ENCODE measurements at places on chromosomes 7 and 10.

DNA sequence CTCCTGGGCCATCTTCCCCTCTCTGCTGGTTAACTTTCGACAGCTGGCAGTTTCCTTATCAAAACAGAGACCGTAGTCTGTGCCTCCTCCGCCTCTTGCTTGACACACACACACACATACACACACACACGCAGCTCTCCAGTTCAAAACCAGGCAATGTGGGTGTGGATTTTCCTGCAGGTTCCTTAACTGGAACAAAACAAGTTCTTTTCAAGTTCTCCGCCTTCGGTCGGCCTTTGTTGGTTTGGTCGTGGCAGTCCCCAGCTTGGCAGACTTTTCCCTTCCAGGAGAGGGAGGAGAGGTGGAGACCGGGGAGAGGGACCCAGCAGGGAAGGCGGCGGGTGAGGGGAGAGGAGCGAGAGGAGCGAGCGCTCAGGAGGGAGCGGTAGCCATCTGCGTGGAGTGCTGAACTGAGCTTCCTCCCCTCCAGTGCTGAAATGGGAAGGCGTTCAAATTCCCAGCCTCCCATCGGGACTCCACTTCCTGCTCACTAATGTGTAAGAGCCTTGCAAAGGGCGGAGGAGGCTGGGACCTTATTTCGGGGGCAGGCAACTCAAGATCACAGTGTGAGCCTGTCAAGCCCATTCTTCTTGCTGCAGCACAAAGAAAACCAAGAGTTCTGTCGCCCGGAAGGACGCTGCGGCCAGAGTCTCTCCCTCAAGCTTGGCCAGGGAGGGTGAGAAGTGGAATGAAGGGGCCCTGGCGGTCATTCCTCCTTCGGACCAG lies 120.6 kb downstream of the PRPF18 start:
- DNase-seq = peak; percentile 75

GRCh38 chr10:1132584-1132983 lies 76.4 kb downstream of the WDR37 start:
- DNase-seq = no peak

GRCh38 chr10:130871406-130871805 lies 440.1 kb downstream of the TCERG1L start:
- DNase-seq = no peak

- no peak for DNase-seq
Measured at GRCh38 chr10:110841767-110842267, 29.9 kb upstream of the PDCD4 start.

GRCh38 chr7:37342688-37343471 lies 105.8 kb downstream of the ELMO1 start:
- DNase-seq = peak; percentile 87

GRCh38 chr7:620056-620455 lies 100.4 kb upstream of the PDGFA start:
- peak; percentile 31 for DNase-seq

GRCh38 chr10:129971381-129972144 lies 7.5 kb upstream of the EBF3 start:
- DNase-seq = peak; percentile 89

GRCh38 chr10:49734676-49735075 lies 27.4 kb downstream of the OGDHL start:
- no peak for DNase-seq

GRCh38 chr7:131040467-131040932 lies 287.2 kb upstream of the MKLN1 start:
- peak; percentile 80 for DNase-seq

- no peak for DNase-seq
Measured at GRCh38 chr10:3056280-3057037, 10.9 kb upstream of the PFKP start.

DNA sequence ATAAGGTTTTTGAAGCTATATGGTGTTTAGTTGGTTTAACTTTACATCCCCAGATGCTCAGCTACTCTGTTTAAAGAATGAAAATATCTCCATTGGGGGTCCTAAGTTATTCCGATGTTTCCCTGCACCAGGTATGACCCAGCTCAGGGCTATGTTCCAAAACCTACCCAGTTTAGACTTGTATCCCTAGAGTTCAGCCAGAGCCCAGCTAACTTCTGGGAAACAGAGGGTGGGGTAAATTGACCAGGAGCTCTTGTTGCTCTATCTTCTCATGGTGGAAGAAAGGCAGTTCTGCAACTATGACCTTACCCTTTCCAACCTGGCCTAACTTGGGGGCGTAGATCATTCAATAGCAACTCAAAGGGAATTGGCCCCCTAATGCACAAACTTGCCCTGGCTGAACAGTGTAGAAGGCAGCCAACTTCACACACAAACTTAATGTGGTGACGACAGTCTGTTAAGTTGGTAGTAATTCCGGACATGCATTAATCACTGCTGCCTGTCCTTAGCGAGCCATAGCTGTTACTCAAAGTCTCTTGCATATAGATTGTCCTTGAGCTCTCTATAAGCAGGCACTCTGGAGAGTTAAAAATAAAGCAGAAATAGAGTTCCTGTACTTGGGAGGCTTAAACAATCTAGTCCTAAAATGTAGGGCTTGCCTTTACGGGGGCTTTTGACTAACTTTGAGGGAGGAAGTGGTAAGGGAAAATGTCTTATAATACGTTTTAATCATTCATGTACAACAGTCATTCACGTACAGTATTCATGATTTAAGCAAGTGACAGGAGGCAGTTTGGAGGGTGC lies 5.3 kb upstream of the ZNRF2 start:
- peak; percentile 30 for DNase-seq

DNA sequence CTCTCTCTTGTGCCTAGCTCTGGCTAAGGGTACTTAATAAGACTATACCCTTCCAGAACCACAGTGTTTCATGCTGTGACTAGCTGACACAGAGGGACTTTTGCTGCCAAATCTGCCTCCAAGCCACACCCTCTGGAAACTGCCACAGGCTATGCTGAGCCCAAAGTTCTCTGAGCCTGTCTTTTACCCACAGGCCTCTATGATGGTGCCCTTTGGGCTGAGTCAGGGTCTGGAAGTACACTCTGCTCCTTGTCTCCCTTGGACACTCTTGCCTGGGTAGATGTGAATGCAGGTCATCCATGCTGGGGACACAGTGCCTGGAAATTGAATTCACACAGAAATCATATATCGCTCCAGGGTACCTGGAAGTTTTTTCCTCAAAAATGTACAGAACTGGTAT lies 22.6 kb downstream of the DYDC1 start:
- DNase-seq = no peak

DNA sequence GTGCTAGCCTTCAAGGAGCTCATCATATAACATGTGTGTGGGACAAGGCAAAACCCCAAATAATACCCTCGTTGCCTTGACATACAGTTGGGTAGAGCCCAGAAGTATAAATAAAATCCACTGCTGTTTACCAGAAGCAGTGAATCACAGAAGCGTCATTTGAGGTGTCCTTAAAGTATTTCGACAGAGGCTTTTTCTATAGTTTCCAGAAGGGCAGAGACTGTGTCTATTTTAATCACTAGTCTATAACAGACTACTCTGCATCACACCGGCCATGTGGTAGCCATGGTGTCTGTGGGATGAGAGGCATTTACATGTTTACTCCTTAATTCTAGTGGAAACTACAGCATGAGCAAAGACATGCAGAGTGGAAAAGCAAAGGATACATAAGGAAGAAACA lies 131.3 kb downstream of the CTTNBP2 start:
- no peak for DNase-seq

DNA sequence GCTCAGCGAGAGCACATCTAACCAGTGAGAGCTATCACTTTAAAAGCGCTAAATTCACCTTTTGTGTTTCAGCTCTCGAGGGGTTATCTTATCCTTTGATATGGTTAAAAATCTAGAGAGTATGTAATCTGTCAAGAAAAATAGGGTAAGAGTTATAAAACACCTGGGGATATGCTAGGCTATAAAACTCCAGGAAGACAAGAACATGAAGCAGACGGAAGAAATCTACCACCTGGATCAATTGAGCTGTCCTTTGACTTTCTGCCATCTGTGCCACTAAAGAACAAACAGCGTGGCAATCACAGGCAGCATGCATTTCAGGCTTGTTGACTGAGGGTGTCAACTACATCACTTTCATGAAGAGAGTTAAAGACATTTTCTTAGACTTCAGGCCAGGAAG lies 83.1 kb downstream of the ZNF248 start:
- DNase-seq = no peak

- no peak for DNase-seq
Measured at GRCh38 chr10:52313256-52313932, 687 bp upstream of the DKK1 start.

DNA sequence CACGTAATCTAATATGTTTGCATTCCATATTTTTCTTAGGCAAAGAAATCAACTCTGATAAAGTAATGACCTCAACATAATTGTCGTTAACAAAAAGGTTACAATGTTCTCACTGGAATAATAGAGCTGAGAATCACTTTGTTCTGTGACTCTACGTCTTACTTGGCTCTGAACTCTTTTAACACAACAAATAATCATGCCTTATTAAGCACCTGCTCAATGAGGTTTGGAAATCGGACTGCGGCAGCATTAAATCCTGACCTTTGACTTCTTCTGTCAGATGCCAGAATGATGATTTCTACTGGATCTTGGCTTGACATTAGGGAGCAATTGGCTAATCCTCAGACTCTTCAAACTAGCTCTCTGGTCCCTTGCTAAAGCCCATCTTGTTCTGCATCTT lies 233.6 kb downstream of the SEMA3D start:
- no peak for DNase-seq

DNA sequence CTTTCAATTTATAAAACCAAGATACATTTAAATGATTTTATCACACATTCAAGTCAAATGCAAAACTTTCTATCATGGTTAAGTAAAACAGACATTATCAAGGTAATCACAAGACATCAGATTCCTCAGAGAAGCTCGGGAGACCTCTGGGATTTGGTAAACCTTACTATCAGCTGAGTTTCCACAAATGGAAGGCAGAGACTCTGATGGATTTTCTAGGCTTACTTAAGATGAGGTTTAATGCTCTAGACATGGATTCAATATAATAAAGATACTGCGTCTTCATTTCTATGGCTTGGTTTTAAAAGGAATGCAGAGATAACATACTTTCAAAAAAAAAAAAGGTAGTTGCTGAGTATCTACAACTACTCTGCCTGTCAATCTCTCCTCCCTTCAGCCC lies 171.7 kb downstream of the JAZF1 start:
- no peak for DNase-seq

- no peak for DNase-seq
Measured at GRCh38 chr7:157540020-157540419, 203.2 kb downstream of the DNAJB6 start.

- DNase-seq = no peak
Measured at GRCh38 chr10:121495719-121496118, 102.5 kb downstream of the FGFR2 start.

DNA sequence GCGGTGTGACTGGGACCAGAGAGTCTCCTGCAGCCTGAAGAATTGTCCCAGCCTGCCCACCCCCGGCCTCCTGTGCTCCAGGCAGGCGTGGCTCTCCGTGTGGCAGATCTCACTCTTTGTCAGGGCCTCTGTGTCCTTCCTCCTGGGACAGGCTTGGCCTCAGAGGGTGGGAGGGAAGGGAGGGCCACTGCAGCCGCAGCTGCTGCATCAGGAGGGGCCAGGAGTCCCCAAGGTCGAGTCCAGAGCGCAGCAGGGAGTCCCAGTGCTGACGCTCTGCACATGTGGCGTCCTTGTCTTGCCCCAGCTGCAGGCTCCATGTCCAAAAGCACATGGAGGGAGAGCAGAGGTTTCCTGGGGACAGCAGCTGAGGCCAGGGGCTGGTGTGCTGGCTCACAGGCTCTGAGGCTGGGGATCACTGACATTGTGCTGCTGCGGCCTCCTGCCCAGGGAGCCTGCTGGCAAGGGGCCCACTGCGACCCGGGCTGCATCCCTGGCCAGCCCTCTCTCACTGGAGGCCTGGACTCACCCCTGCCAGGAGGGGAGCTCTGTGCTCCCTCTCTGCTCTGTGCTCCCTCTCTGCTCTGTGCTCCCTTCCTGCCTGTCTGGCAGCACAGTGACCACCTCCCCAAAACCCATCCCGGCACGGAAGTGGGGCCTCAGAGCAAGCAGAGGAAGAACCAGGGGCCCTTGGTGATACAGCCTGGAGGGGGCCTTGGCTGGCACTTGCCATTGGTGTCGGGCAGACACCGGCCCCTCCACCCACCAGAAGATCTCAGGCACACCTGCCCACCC lies 114.6 kb upstream of the RET start:
- DNase-seq = no peak

DNA sequence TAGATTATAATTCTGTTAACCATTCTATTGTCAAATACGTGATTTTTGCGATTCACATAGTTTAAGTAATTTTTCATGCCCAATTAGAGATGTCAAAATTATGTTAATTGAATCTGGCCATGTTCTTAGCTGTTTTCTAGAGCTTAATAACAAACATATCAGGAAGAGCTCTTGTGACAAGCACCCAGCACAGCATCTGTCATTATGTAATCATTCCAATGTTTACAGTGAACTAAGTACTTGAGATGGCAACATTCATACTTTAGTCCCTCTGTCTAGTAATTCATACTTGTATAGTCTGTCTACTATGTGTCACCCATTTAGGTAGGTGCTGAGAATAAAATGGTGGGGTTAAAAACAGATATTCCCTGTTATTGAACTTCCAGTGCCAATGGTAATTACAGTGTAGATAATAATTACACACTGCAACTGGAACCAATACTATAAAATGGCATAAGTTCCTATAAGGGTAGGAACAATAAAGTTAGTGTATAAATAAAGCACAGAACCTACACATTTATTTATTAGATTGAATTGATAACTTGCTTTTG lies 55.2 kb downstream of the ZEB1 start:
- no peak for DNase-seq

- DNase-seq = no peak
Measured at GRCh38 chr10:110783509-110784107, 88.1 kb upstream of the PDCD4 start.

DNA sequence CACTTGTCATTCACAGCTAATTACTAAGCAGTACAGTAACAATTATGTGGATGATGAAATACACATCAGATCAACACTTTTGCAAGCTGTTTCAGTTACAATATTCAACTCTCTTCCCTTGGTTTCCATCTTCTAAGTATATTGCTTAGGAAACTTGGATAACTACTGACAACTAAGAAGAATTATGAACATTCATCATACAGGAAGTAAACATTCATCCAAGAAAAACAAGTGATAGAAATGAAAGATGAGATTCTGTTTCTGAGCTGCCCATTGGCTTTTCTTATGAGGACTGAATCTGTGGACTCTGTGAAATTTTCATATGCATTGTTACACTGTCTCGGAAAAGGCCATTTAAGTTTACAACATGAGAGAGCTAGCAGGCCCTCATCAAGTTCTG lies 240.2 kb downstream of the PRKG1 start:
- no peak for DNase-seq

DNA sequence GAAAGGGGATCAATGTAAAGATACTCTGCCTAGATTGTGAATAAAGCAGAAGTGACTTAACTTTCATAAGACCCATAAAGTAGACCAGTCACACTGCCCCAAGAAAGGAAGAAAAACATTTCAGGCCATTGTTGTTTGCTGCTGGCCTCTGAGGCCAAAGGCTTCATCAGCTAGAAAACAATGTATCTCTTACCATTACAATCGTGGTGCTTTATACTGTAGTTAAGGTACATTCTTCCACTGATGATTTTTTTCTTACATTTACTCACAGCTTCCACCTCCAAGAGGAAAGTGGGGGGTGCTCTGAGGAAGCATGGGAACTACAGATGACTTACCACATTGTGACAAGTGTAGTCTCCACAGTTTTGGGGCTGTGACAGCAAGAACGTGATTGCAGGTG lies 68.6 kb downstream of the NRG3 start:
- no peak for DNase-seq
